ENCODE measurements at places on chromosomes 11 and 22.

GRCh38 chr11:118679483-118679882, at the start of gene TREH:
TREH (minus strand) TSS chr11:118679650; CDS start chr11:118679627, 23 bp downstream.
- DNase-seq: no peak

GRCh38 chr11:68727783-68728182, 23.5 kb downstream of the TESMIN start:
- no peak for DNase-seq

DNA sequence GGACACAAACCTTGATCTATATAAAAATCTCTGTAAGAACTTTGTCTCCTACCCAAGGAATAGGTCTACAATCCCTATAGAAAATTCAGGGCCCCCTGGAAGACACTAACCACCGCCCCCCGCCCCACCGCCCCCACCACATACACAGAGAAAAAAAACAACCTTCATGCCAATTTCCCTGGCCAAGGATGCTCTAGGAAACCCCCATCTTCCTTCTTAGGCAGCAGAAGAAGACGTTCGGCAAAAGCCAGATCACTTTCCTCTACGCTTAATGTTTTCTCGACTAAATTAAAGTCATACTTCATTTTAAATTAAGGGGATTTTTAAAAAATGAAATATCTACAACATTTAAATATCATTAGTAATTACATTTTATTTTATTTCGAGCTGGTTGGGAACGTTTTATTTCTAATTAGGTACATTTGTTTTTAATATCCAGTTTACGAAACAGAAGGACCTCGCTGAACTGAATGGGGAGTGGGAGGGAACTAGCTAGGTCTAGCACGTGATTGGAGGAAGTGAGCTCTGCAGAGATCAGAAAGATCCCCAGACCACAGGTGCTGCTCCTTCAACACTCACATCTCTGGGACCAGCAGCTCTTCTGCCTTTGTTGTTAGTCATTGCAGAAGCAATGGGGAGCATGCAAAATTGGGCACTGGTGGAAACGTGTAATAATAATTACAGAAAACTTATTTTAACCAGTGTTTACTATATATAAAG, 472.3 kb downstream of the MN1 start:
- no peak for DNase-seq

- peak; percentile 18 for DNase-seq
Measured at GRCh38 chr22:30040499-30041260, 39.6 kb upstream of the HORMAD2 start.

- no peak for DNase-seq
Measured at GRCh38 chr11:62953811-62954210, 31.0 kb downstream of the SLC22A6 start.

- no peak for DNase-seq
Measured at GRCh38 chr11:8168485-8169257, at the start of gene RIC3. RIC3 (minus strand) TSS chr11:8169025; CDS start chr11:8168989, 36 bp downstream.

GRCh38 chr11:22558664-22559063, 67.0 kb downstream of the FANCF start:
- DNase-seq: no peak

DNA sequence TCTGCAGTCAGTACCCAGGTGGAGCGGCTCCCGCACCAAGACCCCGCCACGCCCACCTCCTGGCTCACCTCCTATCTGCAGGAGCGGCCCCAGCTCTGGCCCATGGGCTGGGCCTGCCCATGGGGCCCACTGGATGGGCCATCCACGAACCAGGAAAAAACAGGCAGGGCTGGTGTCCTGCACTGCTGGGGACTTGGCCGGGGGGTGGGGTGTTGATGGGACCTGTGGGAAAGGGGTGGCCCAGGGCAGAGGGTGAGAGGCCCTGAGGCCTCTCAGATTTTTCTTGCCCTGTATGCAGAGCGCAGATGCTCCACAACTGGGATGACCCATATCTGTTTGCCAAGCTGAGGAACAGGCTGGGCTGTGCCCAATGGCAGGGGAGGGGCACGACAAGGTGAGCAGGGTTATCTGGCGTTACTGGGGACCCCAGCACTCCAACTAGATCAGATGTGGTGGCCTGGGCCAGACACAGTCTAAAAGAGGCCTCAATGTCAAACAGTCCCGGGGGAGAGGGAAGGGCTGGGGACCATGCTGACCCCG, 2.7 kb upstream of the PIM3 start:
- no peak for DNase-seq

- no peak for DNase-seq
Measured at GRCh38 chr11:75028724-75029123, 40.0 kb downstream of the NEU3 start.

GRCh38 chr11:39209981-39210380, 2249.5 kb downstream of the LRRC4C start:
- no peak for DNase-seq

DNA sequence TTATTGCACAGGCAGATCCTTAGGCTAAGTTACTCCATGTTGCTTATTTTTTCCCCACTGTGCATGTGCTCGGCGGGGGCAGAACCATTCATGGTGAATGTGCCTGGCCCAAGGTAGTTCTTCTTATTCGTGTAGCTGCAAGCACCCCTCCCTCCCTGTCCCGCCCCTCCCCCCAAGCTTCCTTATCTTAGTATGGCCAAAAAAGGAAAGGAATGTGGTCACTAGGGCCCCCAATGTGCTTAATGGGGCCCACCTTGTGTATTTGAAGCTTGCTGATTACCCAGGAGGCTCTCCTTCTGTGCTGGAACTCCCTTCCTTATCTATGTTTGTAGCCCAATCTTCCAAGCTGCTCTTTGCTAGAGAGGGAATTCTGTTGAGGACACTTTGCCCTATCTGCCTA, 1259.7 kb upstream of the RAG2 start:
- DNase-seq: no peak

GRCh38 chr11:26326793-26327400, 5.0 kb upstream of the ANO3 start:
- DNase-seq: no peak

DNA sequence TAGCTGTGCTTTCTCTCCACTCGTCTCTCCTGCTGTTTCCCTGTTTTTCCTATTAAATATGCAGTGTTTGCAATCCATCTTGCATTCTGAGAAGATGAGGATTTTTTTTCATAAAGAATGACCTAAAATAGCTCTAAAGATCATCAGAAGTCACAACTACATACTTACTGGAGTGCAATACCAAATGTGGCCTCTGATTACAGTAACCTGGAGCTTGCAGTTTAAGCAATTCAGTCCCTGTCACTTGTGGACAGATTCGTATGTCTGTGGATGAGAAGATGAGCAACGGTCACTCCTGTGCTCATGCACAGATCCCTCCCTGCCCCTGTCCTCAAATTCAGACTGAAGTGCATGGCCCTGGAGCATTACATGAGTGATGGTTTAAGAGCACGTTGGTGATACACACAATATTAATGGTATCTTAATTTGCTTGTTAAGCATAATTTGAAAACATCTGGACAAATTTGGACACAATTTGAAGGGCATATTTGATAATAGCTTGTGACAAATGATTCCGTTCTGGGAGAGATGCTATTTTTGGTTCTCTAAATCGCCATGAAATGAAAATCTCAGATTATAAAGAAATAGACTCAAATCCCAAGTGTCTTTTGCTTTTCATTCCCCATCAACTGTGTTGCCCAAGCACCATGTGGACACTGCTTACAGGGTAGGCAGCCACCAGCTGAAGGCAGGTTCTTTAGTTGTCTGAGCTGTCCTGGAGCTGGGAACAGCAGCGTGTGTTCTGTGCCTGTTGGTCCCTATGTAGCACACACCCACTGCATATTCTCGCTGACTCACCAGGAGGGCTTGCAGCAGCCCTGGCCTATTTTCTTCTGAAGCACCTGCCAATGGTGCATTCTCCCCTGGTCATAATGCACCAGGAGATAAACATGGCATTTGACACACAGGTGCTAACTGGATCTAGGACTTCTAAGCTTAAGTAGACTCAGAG, 32.6 kb upstream of the PRAME start:
- peak; percentile 0 for DNase-seq

DNA sequence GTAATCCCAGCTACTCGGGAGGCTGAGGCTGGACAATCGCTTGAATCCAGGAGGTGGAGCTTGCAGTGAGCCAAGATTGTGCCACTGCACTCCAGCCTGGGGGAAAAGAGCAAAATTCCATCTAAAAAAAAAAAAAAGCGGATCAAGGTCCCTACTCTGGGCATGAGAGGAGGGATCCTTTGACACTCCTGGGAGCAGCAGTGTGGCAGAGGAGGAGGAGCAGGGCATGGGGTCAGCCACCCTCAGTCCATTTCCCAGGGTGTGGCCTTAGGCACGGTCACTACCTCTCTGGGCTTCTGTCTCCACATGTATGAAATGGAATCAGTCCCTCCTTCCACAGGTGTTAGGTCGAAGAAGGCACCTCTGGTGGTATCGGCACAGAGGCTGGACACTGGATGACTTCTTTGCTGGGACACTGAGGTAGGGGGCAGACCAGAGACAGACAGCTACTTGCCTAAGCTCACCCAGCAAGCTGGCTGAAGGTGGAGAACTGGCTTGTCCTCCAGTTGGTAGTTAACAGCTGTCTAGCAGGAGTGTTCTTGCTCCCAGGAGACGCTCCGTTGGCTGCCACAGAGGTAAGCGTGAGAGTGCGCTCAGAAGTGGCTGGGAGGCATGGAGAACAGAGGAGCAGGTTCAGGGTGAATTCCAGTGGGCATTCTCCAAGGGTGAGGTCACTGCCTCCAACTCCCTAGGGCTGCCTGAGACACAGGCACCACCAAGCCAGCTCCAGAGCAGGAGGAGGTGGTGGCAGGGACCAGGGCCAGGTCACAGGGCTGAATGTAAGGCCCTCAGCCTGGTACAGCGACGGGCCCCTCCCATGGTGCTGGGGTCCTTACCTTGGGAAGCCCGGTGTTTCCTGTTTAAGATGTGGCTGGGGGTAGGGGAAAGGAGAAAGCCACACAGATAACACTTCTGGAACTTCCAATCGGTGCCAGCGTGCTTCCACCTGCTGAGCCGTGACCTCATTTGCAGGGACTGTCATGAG, 19.5 kb downstream of the TXN2 start:
- no peak for DNase-seq

- DNase-seq: no peak
Measured at GRCh38 chr22:30249049-30250038, 2.8 kb upstream of the LIF start.

DNA sequence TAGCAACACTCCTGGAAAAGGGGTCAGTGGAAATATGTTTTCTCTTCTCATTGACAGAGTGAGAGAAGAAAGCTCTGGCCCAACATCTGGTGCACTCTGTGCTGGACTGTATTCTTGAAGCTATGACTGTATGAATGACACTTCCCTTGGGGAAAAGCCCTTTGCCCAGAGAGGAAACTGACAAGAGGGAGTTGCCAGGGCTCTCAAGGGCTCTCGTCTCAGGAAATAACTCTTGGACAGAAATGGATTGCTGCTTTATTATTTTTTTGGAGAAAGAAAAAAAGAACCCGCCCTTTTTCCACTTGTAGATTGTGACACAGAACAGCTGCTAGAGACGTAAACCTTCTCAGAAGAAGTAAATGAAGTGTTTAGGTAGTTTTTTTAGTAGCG, 11.4 kb downstream of the ETS1 start:
- DNase-seq: no peak

- DNase-seq: no peak
Measured at GRCh38 chr11:6332066-6332465, 11.8 kb upstream of the CAVIN3 start.

- no peak for DNase-seq
Measured at GRCh38 chr11:61999141-61999975, 31.9 kb upstream of the FTH1 start.

DNA sequence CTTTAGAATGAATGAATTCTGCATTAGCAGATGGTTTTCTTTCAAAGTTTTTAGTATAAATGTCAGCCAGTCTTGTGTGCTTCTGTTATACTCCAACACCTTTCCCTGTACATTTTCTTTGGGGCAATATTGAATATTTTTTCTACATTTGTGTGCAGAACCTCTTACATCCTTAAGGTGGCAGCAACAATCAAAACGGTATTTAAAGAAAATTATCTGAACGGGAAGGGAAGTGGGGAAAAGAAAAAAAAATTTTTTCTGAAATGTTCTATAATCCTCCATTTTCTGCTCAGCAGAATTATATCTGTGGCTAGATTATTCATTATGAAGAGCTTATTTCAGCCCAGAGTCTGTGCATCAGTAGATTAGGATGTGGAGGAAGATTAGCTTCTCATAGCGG, 347.3 kb upstream of the RAG2 start:
- peak; percentile 63 for DNase-seq

DNA sequence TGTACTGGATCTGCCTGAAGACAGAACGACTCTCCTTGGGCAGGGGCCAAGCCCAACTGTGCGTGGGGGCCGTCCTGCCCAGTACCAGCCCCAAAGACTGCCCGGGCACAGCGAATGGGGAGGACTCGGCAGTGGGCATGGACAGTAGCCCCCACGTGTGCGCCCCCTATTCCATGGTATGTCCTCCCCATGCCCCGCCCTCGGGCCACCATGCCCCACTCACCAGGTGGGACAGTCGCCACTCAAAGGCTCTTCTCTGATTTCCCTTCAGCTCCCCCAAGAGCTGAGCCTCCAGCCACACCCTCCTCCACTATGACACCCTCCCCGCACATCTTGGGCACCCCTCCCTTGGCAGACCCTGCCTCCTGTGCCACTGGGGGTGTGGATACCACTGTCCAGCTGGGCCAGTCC, 43.5 kb downstream of the GNB1L start:
- no peak for DNase-seq

- no peak for DNase-seq
Measured at GRCh38 chr22:19866665-19867009, 12.0 kb upstream of the GNB1L start.

GRCh38 chr11:62922653-62923431, 1.7 kb upstream of the CHRM1 start:
- DNase-seq: no peak

- no peak for DNase-seq
Measured at GRCh38 chr11:8685306-8685705, 2.7 kb downstream of the RPL27A start.

Measured in Kasumi-1 (cell line).